CD4-positive, alpha-beta T cell treated with Interleukin-10 for 1 hour (primary cell): ENCODE measurements at places on chromosomes 5 and 9.

- DNase-seq = no peak
These were observed 452.9 kb downstream of the CSNK1G3 start for GRCh38 chr5:123964884-123965283.

DNA sequence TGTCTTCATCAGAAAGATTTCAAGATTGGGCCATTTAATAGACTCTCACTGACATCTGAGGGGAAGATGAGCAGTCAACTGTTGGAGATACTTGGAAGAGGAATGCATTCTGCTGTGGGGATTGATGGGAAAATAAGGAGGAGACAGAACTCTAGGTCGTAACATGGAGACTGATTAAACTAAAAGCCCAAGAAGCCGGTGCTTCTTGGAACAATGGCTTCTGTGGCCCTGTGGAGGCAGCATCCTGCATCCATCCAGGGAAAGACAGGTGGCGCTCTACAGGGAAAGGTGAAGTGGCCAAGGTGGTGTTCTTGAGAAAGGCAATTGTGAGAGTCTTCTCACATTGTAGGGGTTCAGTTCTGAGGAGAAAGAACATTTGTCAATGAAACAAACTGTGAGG lies 31.3 kb downstream of the ZFAND5 start:
- DNase-seq = no peak

DNA sequence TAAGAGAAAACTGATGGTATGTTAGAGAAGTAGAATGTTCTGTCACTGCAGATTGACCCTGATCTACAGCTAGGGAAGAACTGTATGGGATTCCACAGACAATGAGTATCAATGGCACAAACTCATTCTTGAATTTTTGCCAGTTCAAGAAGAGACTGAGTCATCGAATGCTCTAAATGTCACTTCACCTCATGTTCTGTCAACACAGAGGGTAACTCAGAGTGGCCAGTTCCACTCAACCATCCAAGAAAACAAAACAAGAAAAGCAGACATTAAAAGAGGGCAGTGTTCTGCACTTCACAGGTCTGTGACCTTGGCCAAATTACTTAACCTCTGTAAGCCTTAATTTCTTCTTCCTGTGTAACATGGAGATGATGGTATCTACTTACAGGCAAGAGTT lies 132.2 kb upstream of the HMHB1 start:
- no peak for DNase-seq

DNA sequence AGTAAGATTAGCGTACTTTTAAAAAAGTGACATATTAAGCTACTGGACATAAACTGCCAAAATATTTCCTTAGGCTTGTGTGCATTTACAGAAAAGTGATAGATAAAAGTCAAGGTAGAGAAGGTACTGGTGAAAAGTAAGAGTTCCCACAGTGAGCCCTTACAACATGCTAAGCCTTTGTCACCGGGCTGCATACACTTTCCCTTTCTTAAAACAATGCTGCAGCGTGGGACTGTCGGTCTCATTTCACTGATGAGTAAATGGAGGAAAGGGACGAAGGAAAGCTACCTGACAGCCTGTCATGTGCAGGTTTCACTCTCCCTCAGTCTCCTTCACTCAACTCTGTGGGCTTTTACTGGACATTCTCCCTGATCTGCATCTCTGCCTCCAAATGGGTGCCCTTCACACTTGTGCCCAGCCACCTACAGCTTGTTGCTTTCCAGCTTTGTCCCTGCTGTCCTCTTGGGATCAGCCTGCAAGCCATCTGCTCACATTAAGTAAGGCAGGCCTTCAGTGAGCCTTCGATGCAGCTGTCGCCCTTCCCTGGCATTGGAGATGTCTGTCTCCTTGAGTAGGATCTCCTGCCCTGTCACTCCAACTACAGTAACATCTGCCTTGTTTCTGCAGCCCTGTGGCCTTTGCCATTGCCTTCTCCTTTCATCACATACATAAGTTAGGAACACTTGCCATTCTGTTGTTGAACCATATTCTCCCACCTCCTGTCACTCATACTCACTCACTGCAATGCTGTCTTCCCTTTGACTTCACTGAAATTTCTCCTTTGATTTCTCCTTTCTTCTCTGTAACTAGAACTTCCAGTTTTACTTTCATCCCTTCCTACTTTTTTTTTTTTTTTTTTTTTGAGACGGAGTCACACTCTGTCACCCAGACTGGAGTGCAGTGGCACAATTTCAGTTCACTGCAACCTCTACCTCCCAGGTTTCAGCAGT lies 9.3 kb upstream of the ROPN1L start:
- DNase-seq = no peak

- no peak for DNase-seq
These were observed 29.7 kb downstream of the MEGF10 start for GRCh38 chr5:127320032-127320965.

DNA sequence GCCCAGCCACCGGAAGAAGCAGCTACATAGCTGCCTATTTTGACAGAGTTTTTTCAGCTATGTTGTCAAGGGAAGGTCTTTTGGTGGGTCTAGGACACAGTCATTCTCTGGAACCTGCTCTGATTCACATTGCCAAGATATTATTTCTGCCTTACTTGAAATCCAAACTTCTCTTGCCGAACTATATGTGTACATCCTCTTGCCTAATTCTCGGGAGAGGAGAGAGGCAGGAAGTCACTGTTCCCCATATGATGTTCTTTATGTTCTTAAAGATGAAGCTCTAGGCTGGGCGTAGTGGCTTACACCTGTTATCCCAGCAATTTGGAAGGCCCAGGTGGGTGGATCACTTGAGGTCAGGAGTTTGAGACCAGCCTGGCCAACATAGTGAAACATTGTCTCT lies 8.6 kb downstream of the TMEM252 start:
- no peak for DNase-seq

- peak; percentile 69 for DNase-seq
These were observed 35.2 kb upstream of the GLDC start for GRCh38 chr9:6680797-6681146.

- no peak for DNase-seq
These were observed 88.5 kb upstream of the SMC5 start for GRCh38 chr9:70170151-70170790.

GRCh38 chr5:137580030-137580429 lies 80.9 kb upstream of the SPOCK1 start:
- DNase-seq = no peak

- no peak for DNase-seq
These were observed 7.5 kb downstream of the SURF4 start for GRCh38 chr9:133368249-133368881.

DNA sequence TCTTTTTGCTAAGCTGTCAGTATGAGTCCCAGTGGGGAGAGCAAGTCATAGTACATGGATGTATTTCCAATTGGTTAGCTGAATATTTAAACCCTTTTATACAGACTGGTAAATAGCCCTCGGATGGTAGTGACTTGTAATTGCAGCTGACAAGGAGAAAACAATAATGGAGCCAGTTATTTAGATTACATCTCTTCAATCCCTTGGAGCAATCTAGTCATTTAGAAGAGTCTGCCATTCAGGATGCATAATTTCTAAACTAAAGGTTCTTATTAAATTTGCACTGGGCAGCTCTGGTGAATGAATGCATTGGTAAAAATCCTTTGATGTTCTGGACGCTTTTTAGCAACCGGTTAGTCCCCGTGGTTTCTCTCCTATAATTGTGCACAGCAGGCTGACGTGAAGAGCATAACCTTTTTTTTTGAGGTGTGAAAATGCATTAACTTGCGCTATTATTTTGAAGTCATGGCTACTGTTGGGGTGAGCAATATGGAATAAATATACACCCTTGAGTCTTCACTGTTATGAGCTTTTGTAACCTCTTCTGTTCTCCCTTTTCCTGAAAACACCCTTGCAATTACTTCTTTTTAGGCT lies 158.6 kb upstream of the CD180 start:
- DNase-seq = no peak

- DNase-seq = no peak
These were observed 369 bp downstream of the OCLN start for GRCh38 chr5:69492923-69493395.

DNA sequence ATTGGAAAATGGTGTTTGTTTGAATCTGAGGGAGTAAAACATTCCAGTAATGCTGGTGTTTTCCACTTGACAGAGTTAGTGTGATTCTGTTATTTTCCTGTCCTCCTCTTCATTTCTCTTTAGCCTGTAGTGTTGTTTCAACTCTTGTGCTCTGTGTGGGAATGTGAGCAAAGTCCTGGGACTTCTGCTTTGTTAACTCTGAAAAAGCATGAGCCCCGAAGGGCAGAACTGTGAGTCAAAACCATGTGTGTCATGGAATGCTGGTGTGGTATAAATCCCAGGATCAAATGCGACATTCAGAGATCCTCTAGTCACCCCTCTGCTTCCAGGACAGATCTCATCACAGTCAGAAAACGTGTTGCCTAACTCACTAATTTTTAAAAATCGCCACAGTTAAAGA lies 8.9 kb downstream of the F2R start:
- no peak for DNase-seq

- no peak for DNase-seq
These were observed 198.7 kb downstream of the HSPA4 start for GRCh38 chr5:133250527-133250926.

DNA sequence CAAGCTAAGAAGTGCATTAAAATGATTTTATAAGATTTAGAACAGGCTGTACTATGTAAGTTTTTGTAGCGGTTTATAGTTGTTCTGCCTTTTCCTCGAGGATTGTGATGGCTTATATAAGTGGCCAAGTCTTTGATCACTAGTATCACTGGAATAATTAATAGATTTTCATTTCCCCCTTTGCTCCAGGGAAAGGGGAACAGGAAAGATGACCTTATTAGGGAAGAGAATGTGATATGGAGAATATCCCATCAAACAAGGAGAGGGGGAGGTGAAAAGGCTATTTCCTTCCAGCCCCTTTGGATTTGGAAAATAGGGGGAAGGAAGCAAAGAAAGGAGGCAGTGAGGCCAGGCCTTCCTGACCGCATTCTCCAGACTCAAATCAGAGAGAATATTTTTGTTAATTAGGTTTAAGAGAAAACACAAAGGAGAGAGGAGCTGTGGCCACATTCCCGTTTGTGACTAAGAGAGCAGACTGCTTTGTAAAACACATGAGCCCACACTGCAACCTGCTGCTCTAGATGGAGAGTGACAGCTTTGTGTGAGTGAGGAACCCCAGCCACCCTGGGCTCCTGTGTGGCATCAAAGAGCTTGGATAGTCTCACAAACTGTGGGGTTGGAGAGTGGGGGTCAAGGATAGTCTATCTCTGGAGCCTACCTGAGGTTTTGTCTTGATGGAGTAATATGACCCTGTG lies 359.5 kb downstream of the DTWD2 start:
- DNase-seq = no peak

- peak; percentile 41 for DNase-seq
These were observed 84.6 kb downstream of the ANKRD55 start for GRCh38 chr5:56148453-56148971.

DNA sequence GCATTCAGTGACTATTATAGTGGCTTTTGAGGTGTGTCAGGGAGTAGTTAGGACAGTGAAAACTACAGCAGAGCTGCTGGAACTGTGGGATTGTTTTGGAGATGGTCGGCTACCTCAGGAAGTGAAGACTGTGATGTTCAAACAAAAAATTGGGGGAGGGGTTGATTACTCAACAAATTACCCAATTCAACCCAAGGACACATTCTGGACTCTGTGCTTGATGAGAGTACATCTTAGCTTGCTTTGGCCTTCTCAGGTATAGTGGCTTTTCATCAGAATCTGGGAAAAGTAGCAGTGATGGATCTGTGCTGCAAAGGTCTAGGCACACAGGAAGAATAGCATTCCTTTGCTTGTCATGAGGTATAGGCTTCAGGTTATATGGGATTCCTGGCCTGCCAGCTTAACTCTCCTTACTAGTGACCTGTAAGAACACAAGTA lies 47.0 kb downstream of the SLC44A1 start:
- DNase-seq = no peak

DNA sequence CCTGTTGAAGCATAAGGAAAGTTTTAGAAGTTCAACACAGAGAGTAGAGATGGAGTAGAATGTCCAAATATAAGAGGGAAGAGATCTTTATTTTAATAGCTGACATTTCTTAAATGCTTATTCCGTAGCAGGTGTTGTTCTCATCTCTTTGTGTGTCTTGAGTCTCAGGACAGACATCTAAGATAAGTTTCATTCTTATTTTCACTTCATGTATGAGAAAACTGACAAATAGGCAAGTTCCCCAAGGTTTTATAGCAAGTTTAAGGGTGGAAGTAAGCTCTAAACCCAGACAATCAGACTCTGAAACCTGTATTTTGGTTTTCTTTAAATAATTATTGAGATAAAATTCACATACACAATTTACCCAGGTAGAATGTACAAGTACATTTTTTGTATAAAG lies 228.4 kb upstream of the PPP1R2B start:
- no peak for DNase-seq

DNA sequence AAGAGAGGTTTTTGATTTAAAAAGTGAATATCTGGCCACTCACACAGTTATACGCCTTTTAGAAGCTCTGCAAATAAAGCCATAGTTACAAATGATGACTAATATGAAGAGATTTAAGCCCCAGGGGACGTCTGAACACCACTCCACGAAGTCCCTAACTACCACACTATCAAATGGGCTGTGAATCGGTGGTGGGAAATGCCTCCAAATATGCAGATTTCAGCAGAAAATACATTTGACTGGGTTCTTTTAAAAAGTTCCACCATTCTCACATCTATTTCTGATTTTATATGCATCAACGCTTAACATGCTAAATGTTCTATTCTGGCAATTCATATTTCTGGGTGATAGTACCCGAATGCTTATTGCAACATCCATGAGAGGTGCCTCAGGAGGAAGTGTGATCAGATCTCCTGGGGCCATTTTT lies 22.5 kb downstream of the TICAM2 start:
- DNase-seq = no peak

DNA sequence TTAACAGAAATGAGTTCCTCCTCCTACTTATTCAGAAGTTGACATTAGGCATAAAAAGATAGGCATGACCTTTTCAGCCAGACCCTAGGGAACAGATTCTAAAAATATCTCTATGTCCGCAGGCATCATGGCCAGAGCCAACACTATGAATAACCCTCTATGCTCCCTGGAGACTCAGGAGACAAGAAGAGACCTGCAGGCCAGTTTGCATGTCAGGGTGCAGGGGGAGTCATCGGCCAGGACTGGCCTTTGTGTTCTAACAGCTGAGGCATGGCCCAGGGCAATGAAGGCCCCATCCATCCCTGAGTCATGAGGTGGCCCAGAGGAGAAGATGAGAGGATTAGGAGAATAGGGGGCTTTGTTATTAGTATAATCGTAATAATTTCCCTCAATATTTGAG lies 93.8 kb downstream of the TMEM215 start:
- DNase-seq = no peak
